ENCODE measurements at places on chromosomes 3 and 15.

DNA sequence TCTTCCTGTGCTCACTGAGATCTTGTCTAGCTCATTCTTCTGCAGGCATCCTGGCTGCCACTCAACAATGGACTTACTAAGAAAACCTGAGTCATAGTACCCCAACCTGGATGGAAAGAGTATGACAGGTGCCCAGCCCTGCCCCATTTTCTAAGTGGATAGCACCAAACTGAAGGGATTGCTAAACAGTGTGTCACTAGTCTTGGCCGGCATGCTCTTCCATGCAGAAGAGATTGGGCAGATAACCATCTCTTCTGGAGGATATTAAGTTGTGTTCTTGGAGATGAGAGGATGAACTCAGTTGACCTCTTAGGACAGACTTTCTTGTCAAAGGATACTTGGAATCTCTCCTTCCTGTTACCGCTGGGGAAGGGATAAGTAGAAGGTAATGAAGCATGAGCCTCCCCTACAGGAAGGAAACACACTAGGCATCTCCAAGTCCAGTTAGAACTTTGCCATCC, 797.5 kb downstream of the AGBL1 start:
- H3K4me3 ChIP-seq: no peak overlapping the region
- H3K4me1 ChIP-seq: no peaks in the 10 kb centered on the region
- no peak overlapping the region for H3K27ac ChIP-seq
- no peak for DNase-seq
- no peaks in the 10 kb centered on the region for H3K36me3 ChIP-seq
- no peaks in the 10 kb centered on the region for H3K27me3 ChIP-seq

DNA sequence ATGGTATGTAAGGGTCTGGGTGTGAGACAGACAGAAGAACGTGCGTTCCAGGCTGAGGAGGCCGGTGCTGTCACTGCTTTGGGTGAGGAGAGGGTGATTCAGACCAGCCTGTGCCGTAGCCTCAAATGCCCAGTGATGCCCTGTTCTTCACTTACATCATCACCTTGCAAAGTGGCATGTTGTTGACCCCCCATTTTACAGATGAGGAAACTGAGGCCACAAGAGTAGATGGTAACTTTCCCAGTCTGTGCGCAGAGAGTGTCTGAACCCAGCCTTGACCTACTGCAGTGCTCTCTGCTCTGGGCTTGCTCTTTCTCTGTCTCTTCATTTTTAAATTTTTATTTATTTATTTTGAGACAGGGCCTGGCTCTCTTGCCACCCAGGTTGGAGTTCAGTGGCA, 1.6 kb upstream of the CTSH start:
- H3K36me3 ChIP-seq: no peaks in the 10 kb centered on the region
- peaks cover 13% of the 10 kb centered on the region for H3K4me1 ChIP-seq
- no peak overlapping the region for H3K27ac ChIP-seq

DNA sequence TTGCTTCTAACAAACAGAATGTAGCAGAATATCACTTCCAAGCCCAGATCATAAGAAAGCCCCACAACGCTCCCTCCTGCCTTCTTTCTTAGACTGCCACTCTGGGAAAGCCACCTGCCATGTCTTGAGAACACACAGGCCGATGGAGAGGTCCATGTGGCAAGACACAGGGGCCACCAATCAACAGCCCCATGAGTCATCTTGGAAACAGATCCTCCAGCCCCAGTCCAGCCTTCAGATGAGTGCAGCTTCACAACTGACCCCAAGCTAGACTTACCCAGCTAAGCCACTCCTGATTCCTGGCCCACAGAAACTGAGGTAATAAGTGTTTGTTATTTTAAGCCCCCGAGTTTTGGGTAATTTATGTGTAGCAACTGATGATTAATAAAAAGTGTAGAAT, 39.7 kb downstream of the PTH1R start:
- H3K36me3 ChIP-seq: peaks cover 61% of the 10 kb centered on the region
- no peak overlapping the region for H3K27ac ChIP-seq
- DNase-seq: no peak
- no peak overlapping the region for H3K4me3 ChIP-seq

- no peaks in the 10 kb centered on the region for H3K4me1 ChIP-seq
- no peak for DNase-seq
- H3K4me3 ChIP-seq: no peak overlapping the region
- H3K27ac ChIP-seq: no peak overlapping the region
Observed at GRCh38 chr3:14047027-14047426, 77.6 kb downstream of the CHCHD4 start.

DNA sequence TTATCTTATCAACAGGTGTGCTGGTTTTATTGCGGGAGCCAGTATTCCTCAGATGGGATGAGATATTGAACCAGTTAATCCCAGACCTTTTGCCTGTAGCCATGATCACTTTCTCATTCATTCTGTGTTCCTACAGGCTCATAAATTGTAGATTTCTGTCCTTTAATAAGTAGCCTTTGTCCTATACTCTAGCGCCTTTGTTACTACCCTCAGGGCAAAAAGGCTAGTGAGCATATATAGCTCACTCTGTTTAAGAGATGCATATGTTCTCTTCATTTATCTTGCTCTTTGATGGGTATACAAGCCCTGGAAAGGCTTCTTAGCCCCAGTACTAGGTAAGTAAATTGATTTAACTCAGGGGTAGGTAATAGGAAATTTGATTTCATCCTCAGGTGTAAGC, 95.1 kb downstream of the OXSM start:
- no peaks in the 10 kb centered on the region for H3K27me3 ChIP-seq
- no peak overlapping the region for H3K4me3 ChIP-seq
- H3K27ac ChIP-seq: no peak overlapping the region
- no peak for DNase-seq
- no peaks in the 10 kb centered on the region for H3K36me3 ChIP-seq

- H3K27ac ChIP-seq: no peak overlapping the region
- DNase-seq: no peak
- no peak overlapping the region for H3K4me3 ChIP-seq
- H3K4me1 ChIP-seq: no peaks in the 10 kb centered on the region
Observed at GRCh38 chr3:141337523-141337854, 30.8 kb upstream of the ZBTB38 start.

- H3K27ac ChIP-seq: no peak overlapping the region
- DNase-seq: no peak
- H3K4me1 ChIP-seq: no peaks in the 10 kb centered on the region
- no peaks in the 10 kb centered on the region for H3K36me3 ChIP-seq
- no peak overlapping the region for H3K4me3 ChIP-seq
Observed at GRCh38 chr3:51340989-51341636, 44.0 kb upstream of the MANF start.

DNA sequence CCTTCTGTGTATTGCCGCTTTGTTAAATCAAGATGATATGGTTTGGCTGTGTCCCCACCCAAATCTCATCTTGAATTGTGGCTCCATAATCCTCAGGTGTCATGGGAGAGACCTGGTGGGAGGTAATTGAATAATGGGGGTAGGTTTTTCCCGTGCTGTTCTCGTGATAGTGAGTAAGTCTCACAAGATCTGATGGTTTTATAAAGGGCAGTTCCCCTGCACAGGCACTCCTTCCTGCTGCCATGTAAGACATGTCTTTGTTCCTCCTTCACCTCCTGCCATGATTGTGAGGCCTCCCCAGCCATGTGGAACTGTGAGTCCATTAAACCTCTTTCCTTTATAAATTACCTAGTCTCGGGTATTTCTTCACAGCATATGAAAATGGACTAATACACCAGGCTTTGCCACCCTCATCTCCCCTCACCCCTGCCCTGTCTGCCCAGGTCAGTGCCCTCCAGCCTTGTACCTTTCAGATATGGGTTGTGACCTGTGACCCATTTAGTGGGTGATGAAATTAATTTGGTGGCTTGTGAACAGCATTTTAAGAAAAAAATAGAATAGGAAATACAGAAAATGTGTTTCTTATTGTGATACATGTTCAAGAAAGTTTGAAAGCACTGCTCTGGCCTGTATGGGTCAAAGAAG, 56.1 kb upstream of the MCF2L2 start:
- H3K27ac ChIP-seq: no peak overlapping the region
- H3K36me3 ChIP-seq: peaks cover 14% of the 10 kb centered on the region
- H3K4me1 ChIP-seq: peaks cover 11% of the 10 kb centered on the region
- peak; percentile 18 for DNase-seq
- no peak overlapping the region for H3K4me3 ChIP-seq

DNA sequence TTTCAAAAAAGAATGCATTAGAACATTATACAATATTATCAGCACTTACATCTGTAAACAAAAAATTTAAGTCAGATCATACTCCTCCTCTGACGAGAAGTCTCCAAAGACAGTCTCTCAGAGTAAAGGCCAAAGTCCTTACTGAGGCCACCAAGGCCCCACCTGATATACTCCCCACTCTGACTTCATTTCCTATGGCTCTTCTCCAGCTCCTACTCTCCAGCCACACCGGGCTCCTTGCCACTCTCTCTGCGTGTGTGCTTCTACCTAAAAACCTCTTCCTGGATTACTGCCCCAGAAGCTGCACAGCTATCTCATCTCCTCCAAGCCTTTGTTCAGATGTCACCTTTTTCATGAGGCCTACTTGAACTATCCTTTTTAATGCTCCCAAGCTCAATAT, 5.0 kb downstream of the DCP1A start:
- no peak for DNase-seq
- no peak overlapping the region for H3K4me3 ChIP-seq
- H3K36me3 ChIP-seq: peaks cover 20% of the 10 kb centered on the region

- H3K36me3 ChIP-seq: peaks cover 15% of the 10 kb centered on the region
- DNase-seq: peak; percentile 98
- H3K27ac ChIP-seq: peak within 1 kb of the TSS; percentile 93
- no peaks in the 10 kb centered on the region for H3K27me3 ChIP-seq
- peaks cover 21% of the 10 kb centered on the region for H3K4me1 ChIP-seq
Observed at GRCh38 chr3:196503196-196504076, at the start of gene RNF168. Gene RNF168, minus strand, starts transcription at chr3:196503768. Its CDS starts 595 bp downstream, at chr3:196503173.

DNA sequence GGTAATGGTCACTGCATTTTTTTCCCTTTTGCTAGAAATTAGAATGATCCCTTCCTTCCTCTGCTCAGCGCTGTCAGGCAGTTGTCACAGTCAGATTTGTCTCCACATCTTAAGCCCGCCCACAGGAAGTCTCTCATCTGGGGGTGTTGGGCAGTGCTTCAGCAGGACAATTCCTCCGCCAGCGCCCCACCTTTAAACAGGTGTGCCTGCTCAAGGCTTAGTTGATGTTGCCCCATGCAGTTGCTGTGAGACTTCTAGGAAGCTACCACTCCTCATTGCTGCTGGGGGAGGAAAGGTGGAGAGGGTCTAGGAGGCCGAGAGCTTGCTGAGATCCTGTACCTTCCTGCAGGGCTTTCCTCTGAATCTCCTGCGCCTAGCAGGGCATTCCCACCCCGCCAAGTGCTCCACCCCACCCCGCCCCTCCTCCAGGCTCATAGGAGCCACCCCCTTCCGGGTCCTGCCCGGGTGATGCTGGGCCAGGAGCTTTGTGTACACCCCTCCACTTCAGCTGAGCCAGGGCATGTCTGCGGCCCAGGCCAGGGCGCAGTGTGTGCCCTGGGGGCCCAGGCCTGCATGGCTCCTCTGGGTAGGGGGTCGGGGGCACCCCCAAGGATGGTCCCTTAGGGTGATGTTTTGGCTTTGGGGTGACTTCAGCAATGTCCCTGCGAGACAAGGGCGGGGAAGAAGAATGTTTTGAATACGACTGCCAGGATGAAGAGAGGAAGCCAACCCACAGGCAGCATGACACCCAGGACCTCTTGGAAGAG, 68.7 kb downstream of the TRAK1 start:
- H3K4me1 ChIP-seq: peaks cover 22% of the 10 kb centered on the region
- H3K4me3 ChIP-seq: peak overlapping the region; percentile 43
- no peak overlapping the region for H3K27ac ChIP-seq
- H3K36me3 ChIP-seq: no peaks in the 10 kb centered on the region
- DNase-seq: peak; percentile 32
- no peaks in the 10 kb centered on the region for H3K27me3 ChIP-seq

DNA sequence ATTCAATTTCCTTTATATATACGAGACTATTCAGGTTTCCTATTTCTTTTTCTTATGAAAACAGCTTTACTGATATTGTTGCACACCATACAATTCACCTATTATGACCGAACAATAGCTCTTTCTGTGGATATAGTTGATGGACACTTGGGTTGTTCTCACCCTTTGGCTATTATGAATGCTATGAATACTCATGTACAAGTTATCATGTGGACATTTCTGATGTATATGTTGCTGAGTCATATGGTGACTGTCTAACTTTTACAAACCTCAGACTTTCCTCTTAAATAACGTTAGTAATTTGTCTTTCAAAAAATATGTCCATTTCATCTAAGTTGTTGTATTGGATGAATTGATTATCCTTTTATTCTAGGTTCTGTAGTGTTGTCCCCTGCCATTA, 15.7 kb upstream of the USF3 start:
- H3K4me1 ChIP-seq: no peaks in the 10 kb centered on the region
- no peak overlapping the region for H3K27ac ChIP-seq
- no peak overlapping the region for H3K4me3 ChIP-seq
- H3K36me3 ChIP-seq: no peaks in the 10 kb centered on the region
- H3K27me3 ChIP-seq: no peaks in the 10 kb centered on the region
- DNase-seq: peak; percentile 49

- H3K36me3 ChIP-seq: no peaks in the 10 kb centered on the region
- no peak overlapping the region for H3K27ac ChIP-seq
- H3K27me3 ChIP-seq: peaks cover 1% of the 10 kb centered on the region
- no peaks in the 10 kb centered on the region for H3K4me1 ChIP-seq
- no peak overlapping the region for H3K4me3 ChIP-seq
- no peak for DNase-seq
Observed at GRCh38 chr3:46860810-46861604, 2.2 kb downstream of the MYL3 start.

- H3K4me3 ChIP-seq: no peak overlapping the region
- H3K27me3 ChIP-seq: no peaks in the 10 kb centered on the region
- no peaks in the 10 kb centered on the region for H3K4me1 ChIP-seq
- no peaks in the 10 kb centered on the region for H3K36me3 ChIP-seq
Observed at GRCh38 chr3:35144011-35144410, 495.3 kb upstream of the ARPP21 start.

DNA sequence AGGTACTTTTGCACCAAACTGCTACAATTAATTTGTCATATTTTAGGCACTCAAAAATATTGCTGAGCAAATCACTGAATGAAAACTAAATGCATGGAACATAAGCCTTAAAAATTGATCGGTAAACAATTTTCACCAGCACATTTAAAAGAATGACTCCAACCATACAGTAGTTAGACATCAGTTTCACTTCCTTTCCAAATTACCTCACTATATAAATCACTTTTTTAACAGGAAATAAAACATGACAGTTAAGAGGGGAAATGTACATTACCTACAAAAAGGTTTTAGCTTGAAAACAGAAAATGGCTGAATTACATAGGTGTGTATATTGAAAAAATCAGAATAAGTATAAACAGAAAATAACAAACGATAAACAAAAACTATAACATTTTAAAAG, 108.4 kb downstream of the SERPINI1 start:
- H3K27me3 ChIP-seq: no peaks in the 10 kb centered on the region
- H3K4me3 ChIP-seq: no peak overlapping the region
- peak; percentile 48 for DNase-seq
- no peaks in the 10 kb centered on the region for H3K4me1 ChIP-seq

- DNase-seq: no peak
- no peak overlapping the region for H3K4me3 ChIP-seq
- no peak overlapping the region for H3K27ac ChIP-seq
- H3K4me1 ChIP-seq: peaks cover 6% of the 10 kb centered on the region
- no peaks in the 10 kb centered on the region for H3K27me3 ChIP-seq
- no peaks in the 10 kb centered on the region for H3K36me3 ChIP-seq
Observed at GRCh38 chr15:54829821-54830220, 366.9 kb downstream of the RSL24D1 start.

- no peaks in the 10 kb centered on the region for H3K4me1 ChIP-seq
- H3K4me3 ChIP-seq: peak overlapping the region; percentile 16
- no peaks in the 10 kb centered on the region for H3K36me3 ChIP-seq
- no peak overlapping the region for H3K27ac ChIP-seq
Observed at GRCh38 chr15:93035953-93036810, 52.8 kb downstream of the RGMA start.

- H3K27me3 ChIP-seq: peaks cover 56% of the 10 kb centered on the region
- no peak for DNase-seq
- no peak overlapping the region for H3K4me3 ChIP-seq
- no peak overlapping the region for H3K27ac ChIP-seq
- no peaks in the 10 kb centered on the region for H3K4me1 ChIP-seq
- no peaks in the 10 kb centered on the region for H3K36me3 ChIP-seq
Observed at GRCh38 chr3:127131424-127132170, 61.3 kb upstream of the PRR23E start.

All from common myeloid progenitor, CD34-positive (primary cell).